GM23338 (cell line): ENCODE measurements at places on chromosomes 16 and 17. TPM values are rescaled to one million over a fixed set of nuclear protein-coding genes. Genes with fewer than 3 reads are reported as not detected.

DNA sequence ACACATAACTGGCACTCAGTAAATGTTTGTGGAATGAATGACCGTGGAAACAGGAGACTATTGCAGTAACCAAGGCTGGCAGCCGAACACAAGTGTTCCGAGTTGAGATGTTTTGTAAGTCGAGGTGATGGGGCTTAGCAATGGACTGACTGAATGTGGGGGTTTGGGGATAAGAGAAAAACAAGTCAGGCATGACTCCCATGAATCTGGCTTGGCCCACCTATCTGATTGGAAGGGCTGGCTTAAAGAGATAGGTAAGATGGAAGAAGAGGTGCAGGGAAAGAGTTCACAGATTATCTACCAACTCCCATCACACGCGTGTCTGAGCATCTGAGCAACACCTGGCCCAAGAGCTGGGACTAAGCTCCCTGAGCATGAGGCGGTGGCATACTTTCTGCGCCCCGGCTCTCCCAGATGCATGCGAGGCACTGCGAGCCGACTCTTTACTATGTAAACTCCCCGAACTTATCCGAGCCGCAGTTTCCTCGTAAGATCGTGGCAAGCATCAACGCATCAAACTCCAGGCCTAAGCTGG is 539 bp downstream of the IFT20 start:
- DNase-seq = peak; percentile 46

- DNase-seq = no peak
Measured at GRCh38 chr17:81867991-81868673, 3.0 kb downstream of the ARHGDIA start.

DNA sequence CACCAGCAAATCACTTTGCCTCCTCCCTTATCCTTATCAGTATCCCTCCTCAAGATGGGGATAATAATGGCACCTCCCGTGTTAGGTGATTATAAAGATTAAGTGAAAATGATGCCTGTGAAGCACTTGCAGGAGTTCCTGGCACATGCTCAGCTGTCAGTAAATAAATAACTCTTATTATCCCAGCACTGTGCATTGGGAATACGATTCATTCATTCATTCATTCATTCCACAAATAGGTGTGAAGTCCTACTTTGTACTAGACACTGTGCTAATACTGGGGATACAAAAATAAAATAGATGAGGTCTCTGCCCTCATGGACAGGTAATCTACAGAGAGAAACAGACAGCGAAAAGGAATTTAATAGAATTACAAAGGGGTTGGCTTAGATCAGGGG is 2.0 kb downstream of the XYLT2 start:
- no peak for DNase-seq

GRCh38 chr16:69482410-69482991 is 58.1 kb downstream of the CYB5B start:
- no peak for DNase-seq

DNA sequence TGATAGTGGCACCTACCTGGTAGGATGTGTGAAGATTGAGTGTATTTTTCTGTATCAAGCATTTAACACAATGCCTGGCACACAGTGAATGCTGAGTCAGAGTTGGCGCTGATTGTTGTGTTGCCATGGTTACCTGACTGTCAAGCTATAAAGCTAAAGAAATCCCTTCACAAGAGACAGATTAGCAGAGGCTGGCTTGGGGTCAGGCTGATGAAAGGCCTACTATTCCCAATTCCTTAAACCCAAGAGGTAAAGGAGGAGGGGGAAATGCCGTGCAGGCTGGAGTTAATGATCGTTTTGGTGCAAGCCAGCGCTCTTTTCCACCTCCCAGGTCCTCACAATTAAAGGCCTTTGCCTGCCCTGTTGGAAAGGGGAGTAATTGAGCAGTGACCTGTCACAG is 5.9 kb downstream of the CLEC19A start:
- peak; percentile 75 for DNase-seq

GRCh38 chr16:5581908-5582307 is 484.3 kb upstream of the EEF2KMT start:
- no peak for DNase-seq

GRCh38 chr17:31492880-31493655 is 101.6 kb downstream of the RAB11FIP4 start:
- no peak for DNase-seq

- no peak for DNase-seq
Measured at GRCh38 chr16:68281368-68282063, 17.2 kb downstream of the SLC7A6 start.

GRCh38 chr16:68417711-68418301 is 30.5 kb downstream of the SMPD3 start:
- no peak for DNase-seq

DNA sequence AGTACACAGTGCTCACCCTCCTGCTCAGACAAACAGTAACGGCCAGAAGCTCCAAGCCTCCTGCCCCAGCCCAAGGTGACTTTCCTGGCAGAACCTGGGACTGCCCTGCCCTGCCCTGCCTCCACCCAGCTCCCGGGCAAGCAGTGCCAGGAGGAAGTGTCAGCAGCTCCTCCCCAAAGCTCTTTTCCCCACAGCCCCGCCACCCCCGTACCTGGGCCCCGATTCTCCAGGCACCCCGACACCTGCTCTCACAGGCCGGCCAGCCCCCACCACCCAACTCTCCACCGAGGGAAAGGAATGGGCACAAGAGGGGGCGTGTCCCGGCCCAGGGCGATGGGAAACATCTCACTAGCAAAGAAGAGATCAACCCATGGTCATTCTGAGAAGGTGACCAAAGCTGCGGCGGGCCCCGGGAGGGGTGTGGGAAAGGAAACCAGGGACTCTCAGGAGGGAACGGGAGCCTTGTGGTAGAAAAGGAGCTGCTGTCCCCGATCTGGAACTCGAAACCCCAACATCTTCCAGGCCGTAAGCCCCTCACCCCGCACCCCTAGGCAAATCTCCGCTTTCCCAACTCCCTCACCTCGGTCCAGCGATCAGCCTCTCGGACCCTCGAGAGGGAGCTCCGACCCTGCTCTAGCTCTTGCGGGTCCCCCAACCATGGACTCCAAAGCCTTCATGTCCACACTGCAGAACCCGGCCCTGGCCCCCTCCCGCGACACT is 1.2 kb downstream of the BCAR1 start:
- DNase-seq = peak; percentile 59

DNA sequence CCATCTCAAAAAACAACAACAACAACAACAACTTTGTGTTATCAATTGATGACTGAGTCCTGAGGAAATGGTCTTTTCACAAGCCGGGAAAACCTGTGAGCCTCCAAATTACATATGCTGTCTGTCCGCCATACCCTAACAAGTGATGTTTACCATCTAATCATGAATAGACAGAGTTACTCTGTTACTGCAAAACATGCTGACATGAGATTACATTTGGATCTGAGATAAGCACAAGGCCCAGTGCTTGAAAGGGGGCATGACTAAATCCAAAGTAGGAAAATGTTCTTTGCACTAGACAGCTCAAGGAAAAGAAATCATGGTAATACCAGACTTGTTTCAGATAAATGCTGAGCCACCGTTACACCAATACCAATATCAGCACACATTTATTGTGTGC is 8.6 kb upstream of the ATXN1L start:
- no peak for DNase-seq

- DNase-seq = no peak
Measured at GRCh38 chr16:88010343-88010967, 59.2 kb downstream of the BANP start.

GRCh38 chr16:17340804-17341203 is 130.0 kb downstream of the XYLT1 start:
- DNase-seq = no peak

DNA sequence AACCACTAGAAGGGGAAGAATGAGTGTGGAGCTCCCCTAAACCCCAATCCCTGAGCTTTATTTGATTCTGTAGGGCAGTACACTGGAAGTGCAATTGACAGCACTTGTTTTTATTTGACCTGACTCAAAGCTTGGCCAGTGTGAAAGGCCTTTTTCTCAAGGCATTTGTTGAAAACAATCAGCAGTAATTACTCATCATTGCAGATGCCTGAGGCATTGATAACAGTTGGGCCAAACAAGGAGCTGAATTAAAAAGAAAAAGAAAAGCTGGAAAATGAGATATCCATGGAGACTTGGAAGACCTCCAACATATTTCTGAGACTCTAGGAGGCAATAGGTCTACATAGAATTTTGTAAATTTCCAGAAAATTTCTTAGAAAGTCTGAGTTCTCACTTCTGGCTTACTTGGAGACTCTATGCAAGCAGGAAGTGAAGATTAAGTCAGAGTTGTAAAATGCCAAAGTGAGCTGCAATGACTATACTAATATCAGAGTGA is 200.8 kb upstream of the KCNJ16 start:
- DNase-seq = no peak

- no peak for DNase-seq
Measured at GRCh38 chr16:84373907-84374489, 5.7 kb downstream of the ATP2C2 start.

- DNase-seq = no peak
Measured at GRCh38 chr16:75462806-75463205, 1.7 kb downstream of the TMEM170A start.

- no peak for DNase-seq
Measured at GRCh38 chr16:71406724-71407123, 35.1 kb downstream of the TLE7 start.

GRCh38 chr16:85984947-85985451 is 86.0 kb downstream of the IRF8 start:
- DNase-seq = no peak

DNA sequence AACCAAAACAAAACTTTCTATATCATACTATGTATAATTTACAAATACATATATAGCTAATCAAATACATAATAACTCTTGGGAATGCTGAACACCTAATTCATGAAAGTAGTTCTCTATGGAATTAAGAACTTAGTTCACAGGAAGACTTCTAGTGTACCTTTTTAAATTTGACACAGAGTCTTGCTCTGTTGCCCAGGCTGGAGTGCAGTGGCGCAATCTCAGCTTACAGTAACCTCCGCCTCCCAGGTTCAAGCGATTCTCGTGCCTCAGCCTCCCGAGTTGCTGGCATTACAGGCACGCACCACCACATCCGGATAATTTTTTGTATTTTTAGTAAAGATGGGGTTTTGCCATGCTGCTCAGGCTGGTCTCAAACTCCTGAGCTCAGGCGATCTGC is 24.7 kb downstream of the RFWD3 start:
- DNase-seq = no peak

DNA sequence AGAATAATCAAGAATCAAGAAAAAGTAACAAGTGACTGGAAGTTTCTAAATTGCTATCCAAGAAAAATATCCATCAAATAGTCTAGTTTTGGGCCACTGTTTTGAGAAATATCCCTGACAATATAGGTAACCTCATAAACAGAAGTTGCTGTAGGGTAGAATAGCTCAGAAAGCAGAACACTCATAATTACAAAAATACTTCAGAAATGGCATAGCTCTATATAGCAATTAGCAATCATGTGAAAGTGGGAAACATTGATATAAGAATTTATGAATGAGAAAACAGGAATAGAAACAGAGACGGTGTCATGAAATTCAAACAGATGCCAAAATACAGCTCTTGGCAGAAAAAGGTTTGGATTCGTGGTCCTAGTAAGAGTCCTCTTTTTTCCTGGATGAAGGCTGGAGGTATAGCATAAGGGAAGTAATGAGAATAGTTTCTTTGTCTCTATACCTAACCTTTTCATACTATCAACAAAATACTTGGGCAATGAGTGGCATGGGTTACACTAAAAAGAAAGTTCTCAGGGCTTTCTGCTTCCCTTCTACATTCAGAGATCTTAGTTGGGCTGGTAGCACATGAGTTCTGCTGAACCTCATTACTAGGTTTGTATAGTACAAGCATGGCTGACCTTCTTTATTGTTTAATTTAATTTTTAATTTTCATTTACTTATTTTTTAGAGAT is 33.5 kb downstream of the SPAG9 start:
- DNase-seq = no peak

Gene KRT31
- total RNA-seq = not detected in 2 replicates

Gene RPTOR
- total RNA-seq = 33.0 and 38.0 TPM in 2 replicates

Gene CCL16
- not detected in 2 replicates for total RNA-seq

Gene KRTAP4-5
- not detected in 2 replicates for total RNA-seq

Gene CMTM2
- total RNA-seq = not detected in 2 replicates

Gene ZG16
- total RNA-seq = not detected in 2 replicates

Gene CRISPLD2
- 6.0 and 8.3 TPM in 2 replicates for total RNA-seq

Gene CLEC3A
- total RNA-seq = not detected in 2 replicates

Gene GLTPD2
- total RNA-seq = 1.3 TPM in 1 of 2 replicates, not detected in the other

Gene SDR42E1
- 0.03 and 0.04 TPM in 2 replicates for total RNA-seq

Gene MT1A
- total RNA-seq = not detected in 2 replicates

Gene ATMIN
- 58.8 and 60.5 TPM in 2 replicates for total RNA-seq
